ENCODE measurements at places on chromosomes 5 and 9.
A peak's percentile ranks its signal among the peaks of the same experiment; 100 is the strongest.

DNA sequence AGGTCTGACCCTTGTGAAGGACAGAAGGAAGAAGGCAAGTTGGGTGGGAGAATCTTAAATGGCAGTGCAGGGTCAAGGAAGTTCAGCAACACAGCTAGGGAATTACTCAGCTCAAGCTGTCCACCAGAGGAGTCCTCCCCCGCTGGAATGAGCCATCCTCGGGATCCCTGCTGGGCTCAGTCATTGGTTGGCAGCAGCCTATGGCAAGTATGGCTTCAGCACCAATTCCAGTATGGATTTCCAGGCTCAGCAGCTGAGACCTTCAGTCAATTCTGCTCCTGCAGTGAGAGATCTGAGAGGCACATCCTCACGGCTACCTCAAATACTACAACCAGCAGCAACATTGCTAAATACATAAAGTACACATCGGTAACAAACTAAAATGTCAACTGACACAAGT lies 280.6 kb upstream of the PIK3R1 start:
- DNase-seq = no peak

DNA sequence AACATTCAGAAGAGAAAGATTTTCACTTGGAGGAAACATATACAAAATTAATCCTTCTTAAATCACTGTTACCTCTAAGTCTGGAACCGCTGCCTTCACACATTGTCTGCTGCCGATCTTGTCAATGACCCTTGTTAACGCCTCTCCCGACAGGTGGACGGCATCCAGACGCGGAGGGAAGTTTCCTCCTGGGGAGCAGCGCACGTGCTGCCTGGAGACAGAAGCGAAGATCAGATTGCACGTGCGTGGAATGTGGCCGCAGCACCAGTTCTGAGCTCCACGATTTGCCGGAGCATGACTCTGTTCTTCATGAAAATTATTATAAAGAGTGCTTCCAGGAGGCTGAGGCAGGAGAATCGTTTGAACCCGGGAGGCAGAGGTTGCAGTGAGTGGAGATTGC lies 183.6 kb upstream of the IRX4 start:
- DNase-seq = no peak

- peak; percentile 73 for DNase-seq
These were observed at the start of gene DOCK8 for GRCh38 chr9:214648-215493. DOCK8 (plus strand) TSS chr9:214865; CDS start chr9:214977, 112 bp downstream.

DNA sequence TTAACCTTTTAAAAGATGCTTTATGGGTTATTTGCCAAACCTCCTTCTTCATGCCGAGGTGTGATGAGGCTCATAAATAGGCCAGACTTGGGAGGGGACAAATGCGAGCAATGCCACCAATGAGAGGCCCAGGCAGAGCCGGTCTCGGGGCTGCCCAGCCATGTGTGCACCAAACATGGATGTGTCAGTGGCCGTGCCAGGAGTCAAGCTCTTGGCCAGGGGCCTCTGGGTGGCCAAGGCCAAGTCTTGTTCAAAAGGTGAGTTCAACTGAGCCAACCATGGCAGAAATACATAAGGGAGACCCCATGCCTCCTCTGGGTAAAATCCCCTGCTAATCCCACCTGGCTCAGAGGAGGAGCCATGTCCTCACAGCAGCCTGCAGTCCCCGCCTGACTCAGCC lies 10.9 kb upstream of the LCN15 start:
- no peak for DNase-seq

GRCh38 chr5:154646745-154647113 lies 108.4 kb upstream of the LARP1 start:
- DNase-seq = no peak

- DNase-seq = no peak
These were observed 1.6 kb upstream of the NIPSNAP3A start for GRCh38 chr9:104745852-104746251.

GRCh38 chr9:73743826-73744225 lies 592.2 kb downstream of the ANXA1 start:
- DNase-seq = no peak

DNA sequence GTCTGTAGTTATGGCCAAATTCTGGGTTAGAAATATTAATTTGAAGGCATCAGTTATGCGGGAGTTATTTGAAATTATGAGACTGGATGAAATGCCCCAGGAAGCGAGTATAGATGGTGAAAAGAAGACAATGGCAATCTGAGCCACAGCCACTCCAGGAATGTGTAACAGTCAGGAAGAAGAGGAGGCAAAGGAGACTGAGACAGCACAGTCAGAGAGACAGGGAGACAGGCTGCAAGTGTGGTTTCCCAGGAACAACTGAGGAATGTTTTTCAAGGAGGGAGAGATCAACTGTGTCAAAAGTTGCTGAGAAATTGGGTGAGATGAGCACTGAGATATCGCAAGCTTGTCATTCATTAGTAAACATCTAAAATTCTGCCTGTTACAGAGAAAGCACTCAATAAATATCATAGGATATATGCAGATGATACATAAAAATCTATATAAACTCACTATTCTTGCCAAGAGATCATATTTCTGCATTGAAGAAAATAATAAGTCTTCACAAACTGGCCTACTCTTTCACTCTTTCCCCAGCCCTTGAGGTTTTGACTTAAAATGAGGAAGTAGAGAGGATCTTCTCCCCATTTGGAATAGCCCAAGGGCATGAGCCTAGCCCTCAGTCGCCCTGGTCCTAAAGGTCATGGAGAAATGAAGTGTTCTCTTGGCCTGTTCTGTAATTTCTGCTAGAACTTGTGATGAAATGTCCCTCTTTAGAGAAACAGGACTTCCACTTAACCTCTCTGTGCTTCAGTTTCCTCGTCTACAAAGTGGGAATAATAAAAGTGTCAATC lies 48.5 kb upstream of the RLN1 start:
- no peak for DNase-seq

DNA sequence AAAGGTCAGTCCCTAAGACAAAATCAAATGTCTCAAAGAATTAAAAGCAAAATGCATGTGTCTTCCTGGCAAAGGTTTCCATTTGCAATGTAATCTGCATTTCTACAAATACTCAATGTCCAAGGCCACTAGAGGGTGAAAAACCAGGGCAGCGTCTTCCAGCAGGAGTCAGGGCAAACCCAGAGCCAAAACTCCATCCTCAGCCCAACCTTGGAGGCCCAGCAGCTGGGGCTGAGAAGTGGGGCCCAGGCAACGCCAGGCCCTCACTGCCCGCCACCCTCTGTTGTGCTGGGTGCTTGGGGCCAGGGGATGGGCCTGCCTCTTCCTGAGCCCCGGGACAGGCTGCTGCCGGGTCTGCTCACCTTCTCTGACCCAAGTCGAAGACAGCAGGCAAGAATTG lies 200.1 kb downstream of the PAX5 start:
- no peak for DNase-seq

DNA sequence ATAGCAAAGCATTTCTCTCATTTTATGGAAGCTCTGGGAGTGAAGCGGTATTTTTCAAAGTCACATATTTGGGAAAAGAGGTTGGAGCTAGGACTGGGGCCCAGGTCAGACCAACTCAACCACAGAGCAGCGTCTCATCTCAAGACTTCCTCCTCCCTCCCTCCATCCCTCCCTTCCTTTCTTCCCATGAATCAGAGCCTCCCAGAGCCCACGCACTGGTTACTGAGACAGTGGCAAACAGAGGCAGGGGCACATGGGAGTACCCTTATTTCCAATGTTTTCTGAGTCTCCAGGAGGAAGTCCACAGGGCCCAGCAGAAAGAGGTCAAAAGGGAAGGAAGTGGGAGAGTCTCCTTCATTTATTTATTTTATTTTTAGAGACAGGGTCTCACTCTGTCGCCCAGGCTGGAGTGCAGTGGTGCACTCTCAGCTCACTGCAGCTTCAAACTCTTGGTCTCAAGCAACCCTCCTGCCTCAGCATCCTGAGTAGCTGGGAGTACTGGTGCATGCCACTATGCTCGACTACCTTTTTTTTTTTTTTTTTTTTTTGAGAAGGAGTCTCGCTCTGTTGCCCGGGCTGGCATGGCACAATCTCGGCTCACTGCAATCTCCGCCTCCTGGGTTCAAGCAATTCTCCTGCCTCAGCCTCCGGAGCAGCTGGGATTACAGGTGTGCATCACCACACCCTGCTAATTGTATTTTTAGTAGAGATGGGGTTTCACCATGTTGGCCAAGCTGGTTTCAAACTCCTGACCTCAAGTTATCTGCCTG lies 52.5 kb upstream of the CDKN2AIPNL start:
- peak; percentile 60 for DNase-seq

GRCh38 chr5:154945695-154946301 lies 4.9 kb downstream of the MRPL22 start:
- no peak for DNase-seq

DNA sequence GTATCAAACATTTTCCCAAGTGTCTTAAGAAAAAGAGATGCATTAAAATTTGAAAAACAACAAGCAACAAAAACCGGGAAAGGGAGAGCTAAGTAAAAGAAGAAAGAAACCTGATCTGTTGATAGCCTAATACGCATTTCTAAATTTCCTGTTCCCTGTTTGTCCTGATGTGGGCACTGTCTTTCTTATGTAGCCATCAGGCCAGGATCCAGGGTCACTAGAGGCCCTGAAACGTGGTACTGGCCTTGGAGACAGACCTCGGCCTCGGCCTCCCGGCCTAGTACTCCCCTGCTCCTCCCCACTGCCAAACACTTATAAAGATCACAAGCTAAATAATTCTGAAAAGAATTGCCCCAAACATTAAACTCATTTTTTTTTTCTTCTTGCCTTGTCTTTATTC lies 547.2 kb downstream of the IRX1 start:
- DNase-seq = no peak

Data from ascending aorta (tissue), 2 donors.